ENCODE measurements at places on chromosomes 3 and 15.

DNA sequence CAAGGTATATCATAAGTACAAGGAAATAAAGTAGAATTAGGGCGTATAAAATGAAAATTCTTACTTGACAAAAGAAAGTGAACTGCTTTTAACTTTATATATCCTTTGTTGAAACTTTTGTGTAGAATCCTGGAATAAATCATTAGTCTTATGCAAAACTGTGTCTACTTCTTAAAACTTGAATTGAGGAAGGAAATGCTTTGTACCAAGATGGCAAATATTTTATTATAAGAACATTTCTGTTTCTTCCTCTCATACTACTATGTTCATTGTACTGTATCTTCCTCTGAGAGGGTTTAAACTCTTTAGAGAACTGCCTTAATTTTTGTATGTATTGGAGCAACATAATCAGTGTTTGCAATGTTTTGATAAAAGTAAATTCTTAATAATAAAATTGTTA is 42.0 kb downstream of the RASA2 start:
- DNase-seq = no peak

DNA sequence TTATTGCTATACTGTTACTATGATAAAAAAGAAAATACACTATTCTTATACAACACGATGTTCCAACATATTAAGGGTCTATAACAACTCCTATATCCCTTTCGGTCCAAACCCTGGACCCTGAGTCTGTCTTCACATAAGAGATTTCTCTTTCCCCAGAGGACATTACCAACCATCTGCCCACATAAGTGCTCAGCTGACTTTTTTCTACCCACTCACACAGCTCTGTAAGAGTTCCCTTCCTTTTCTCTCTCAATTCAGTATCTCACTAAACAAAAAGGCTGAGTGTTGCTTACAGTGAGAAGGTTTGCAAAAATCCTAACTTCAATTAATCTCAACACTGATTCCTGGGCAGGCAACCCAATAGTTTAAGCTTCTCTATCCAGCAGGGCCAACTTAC is 30.5 kb downstream of the ITGB5 start:
- no peak for DNase-seq

DNA sequence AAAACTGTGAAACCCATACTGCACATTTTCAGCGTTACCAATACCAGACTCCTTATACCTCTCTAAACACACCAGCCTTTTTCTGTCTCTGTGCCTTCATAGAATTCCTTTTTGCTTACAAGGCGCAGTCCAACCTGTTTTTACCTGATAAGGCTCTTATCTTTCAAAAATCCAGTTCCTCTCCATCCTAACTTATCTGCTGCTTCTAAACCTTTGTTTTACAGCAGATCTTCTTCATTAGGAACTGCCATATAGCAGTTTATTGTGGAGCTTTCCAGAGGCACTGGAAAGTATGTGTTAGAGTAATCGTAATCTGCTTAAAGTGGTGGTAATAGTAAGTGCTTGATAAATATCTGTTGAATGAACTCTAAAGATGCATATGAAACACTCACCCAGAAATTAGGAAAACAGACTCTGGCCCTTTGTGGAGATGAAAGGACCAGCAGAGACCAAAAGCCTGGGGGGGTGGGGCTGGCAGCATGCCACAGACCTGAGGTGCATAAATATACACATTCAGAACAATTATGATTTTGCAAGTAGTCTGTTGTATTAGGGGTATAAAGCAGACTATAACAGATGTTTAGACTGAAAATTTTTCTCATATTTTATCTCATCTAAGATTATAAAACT is 29.3 kb downstream of the PPP2R3A start:
- DNase-seq = no peak

- no peak for DNase-seq
Measured at GRCh38 chr3:56173601-56174000, 294.7 kb downstream of the ERC2 start.

DNA sequence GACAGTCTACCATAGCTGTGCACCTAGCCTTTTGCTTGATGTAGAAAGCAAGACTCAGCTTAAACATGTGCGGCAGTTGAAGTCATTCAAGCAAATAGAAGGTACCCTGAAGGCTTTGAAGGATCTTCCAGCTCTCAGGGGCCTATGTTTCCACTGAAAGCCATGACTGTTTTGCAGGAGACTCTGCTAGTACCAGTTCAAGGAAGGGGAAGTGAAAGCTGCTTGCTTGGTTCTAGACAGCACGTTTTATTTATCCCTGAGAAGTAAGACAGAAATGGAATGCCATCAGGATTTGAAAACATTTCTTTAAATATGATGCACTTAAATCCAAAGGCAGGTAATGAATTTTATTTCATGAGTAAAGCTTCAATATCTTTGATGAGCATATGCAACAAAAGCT is 311.4 kb downstream of the PDCD6IP start:
- no peak for DNase-seq

GRCh38 chr3:69142090-69142489 is 19.7 kb upstream of the LMOD3 start:
- no peak for DNase-seq

DNA sequence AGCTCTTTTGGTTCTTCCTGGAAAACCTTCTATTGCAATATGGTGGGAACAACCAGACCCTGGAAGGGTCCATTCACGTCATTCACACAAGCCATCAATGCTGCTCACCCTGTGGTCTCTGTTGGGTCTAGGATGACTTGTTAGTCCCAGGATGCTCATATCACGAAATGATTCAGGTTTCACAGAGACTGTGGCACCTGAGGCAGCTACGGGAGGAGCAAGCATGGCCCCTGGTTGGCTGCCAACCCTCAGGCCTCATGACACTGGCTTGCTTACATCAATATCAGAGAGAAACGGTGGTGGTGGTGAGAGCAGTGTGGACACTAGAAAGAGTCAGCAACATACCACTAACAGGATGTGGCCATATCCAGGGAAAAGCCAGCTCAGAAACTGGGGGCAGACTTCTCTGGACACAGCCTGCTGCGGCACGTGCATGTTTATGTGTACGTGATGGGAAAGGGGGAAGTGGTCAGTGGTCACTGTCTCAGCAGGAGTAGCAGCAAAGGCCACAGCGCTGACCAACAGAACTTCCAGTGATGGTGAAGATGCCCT is 208.9 kb upstream of the ST8SIA2 start:
- no peak for DNase-seq

- DNase-seq = no peak
Measured at GRCh38 chr15:29435811-29436210, 166.2 kb upstream of the NSMCE3 start.

- DNase-seq = no peak
Measured at GRCh38 chr3:98972155-98972554, 70.7 kb upstream of the DCBLD2 start.

GRCh38 chr3:37115446-37115845 is 58.9 kb downstream of the LRRFIP2 start:
- no peak for DNase-seq

- DNase-seq = no peak
Measured at GRCh38 chr3:128489927-128490649, 2.9 kb downstream of the GATA2 start.

- DNase-seq = no peak
Measured at GRCh38 chr3:30890907-30891306, 3.6 kb downstream of the GADL1 start.

Data from CD4-positive, alpha-beta memory T cell (primary cell).